ENCODE measurements at places on chromosomes 7 and 10.

- DNase-seq = no peak
Measured at GRCh38 chr7:135706858-135707569, 21.0 kb downstream of the SLC13A4 start.

DNA sequence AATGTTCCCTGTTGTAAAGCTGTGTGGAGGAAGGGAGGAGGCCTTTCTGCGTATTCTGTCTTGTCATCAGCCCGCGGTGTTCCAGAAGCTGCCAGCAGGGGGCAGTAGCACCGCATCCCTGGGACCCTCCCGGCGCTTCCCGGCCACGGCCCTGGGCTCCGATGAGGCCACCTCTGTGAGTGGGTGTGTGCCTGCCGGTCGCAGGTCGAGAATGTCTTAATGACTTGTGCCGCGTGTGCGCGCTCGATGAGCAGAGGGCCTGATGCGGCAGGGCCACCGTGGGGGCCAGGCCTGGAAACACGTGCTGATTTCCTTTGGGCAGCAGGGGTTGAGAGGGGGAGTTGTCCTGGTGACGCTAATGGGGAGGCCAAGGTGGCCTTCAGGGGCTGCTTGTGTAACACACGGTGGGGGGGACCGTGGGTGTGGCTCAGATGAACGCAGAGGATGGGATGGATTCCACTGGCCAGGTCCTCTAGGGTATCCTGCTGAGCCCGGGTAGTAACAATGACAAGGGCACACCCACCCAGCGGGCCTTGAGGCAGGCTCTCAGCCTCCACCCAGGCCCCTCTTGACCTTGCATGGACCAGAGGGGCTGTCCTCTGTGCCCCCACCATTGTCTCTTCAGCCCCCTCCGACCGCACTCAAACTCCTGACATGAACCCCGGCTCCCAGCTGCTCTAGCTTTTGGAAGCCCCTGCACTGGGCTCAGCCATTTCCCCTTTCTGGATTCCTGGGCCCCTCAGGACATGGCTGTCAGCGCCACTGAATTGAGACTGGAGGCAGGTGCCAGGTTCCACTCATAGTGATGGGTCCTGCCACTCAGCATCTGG is 135.9 kb upstream of the PODXL start:
- DNase-seq = peak; percentile 94

- no peak for DNase-seq
Measured at GRCh38 chr10:131905603-131906268, 4.9 kb downstream of the PPP2R2D start.

GRCh38 chr10:61475449-61475873 is 22.3 kb upstream of the TMEM26 start:
- DNase-seq = no peak

DNA sequence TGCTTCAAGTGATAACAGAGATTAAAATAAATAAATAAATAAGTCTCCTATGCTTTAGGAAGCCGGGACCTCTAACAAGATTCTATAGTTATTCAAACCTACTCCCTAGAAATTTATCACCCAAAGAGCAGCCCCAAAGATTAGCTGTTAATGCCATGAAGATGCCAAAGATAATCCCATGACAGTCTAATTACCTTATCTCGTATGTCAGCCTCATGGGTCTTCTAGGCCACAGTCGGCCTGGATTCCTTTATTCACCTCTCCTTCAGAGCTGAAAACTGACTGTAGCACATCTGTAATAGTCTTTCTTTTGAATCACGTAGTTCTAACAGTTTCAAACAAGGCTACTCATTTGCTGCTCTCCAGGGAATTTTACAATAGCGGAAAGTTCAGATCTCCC is 24.2 kb downstream of the COL1A2 start:
- no peak for DNase-seq

DNA sequence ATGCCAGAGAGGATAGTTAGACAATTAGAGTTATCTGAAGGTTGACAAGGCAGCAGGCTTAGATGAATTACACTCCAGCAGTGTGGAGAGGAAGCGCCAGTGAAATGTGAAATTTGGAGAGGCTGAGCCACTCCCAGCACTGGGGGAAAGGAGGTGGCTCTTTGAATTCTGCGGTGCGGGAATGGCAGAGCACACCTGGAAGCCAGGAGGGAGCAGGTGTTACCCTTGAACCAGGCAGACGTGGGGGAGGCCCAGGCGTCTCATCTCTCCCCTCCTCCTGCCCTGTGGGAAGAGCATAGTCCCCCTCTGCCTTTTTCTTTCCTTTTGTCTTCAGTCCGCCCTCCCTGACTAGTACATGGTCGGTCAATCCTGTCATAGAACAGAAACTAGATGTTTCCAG is 203.1 kb downstream of the DPP6 start:
- no peak for DNase-seq

DNA sequence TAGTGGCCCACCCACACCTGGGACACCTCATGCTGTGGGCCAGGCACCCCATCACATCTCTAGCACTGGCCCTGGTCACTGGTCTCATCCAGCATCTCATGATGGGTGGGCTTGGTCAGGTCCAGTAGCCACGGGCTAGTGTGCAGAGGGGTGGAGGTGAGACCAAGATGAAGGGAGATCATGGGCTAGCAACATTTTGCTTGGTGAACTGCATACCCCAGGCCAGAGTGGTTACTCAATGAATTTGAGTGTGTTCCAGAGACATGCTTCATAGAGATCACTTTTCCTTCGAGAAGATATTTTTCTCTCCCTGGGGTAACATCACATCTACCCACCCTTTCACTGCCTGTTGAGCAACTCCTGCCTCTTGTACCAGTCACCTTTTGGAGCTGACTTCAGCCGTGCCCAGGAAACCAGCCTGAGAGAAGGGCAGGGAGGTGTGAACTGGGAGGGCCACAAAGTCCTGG is 44.2 kb downstream of the MINDY4 start:
- no peak for DNase-seq

Measured in ecto neural progenitor cell (in vitro differentiated cells).